Activated naive CD4-positive, alpha-beta T cell (primary cell): ENCODE measurements at places on chromosomes 1 and 21.
A peak's percentile ranks its signal among the peaks of the same experiment; 100 is the strongest.

DNA sequence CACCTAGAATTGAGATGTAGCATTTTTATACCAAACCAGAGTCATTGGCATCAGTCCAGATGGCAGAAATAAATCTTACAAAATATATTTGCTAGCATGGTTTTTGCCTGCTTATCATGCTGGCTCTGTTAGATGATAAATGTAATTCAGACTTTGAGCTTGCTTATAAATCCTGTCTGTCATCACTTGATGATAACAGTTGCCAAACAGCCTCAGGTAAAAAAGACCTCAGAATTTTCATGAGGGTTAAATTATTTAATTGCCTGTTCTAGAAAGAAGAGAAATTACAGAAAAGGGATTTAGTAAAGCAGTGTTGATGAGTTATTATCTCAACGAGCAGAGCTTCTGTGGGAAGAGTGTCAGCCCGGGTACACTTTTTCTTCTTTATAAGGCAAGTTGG, 83.3 kb downstream of the FNBP1L start:
- no peak for DNase-seq

DNA sequence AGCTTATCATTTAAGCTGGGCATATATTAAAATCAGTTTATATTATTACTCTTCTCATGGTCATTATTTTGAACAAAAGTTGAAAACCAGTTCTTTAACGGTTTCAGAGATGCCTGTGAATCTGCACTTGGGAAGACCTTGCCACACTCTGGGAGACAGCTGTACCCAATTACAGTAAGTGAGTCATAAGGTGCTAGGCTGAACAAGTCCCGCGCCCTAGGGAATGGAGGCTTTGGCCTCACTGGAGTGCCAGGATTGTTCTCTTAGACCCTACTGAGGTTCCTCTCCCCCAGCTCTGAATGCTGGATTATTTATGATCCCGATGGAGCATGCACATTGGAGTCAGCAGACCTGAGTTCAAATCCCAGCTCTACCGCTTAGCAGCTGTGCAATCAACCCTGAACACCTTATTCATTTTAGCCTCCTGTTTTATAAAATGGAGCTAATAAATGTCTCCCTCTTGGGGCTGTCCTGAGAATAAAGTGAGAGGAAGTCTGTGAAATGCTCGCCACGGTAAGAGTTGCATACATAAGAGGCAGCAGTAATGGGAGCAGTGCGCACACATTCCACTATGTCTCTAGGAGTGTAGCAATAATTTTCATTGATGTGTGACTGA, 266.2 kb downstream of the FOXD2 start:
- DNase-seq, result no peak

- no peak for DNase-seq
Observed at GRCh38 chr1:245880754-245881403, 626.2 kb downstream of the SMYD3 start.

DNA sequence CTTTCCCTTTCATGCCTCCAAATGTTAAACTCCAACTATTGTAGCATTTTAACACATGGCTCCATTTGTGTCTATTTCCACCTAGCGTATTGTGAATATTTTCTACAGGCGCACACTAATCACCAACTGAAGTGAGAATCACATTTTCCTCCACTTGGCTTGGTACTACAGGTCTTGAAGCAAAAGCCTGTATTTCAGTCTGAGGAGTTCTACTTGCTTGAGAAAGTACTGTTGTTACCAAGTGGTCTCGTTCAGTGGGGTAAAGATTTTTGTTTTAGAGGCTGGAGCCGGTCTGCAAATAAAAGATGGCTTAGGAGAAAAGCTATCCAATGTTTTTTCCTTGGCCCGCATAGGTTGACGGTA, 550 bp upstream of the PTBP2 start:
- no peak for DNase-seq

GRCh38 chr1:104932949-104933679, 1183.4 kb downstream of the AMY1C start:
- no peak for DNase-seq

DNA sequence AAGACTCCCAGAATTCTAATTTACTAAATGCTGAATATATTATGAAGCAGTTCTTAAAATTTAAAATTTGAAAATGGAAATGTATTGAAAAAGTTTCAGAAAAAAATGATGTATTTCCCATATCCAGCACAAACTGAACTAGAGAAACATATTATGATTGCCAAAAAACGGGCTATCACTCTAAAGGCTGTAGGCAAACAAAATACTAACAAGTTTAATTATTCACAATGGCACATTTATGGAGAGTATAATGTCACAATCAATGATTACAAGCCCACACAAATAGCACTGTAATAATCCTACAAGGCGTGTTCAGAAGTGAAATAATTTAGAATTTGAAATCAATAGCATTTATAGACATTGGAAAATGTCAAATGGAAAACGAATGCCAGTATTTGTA, 531.3 kb downstream of the PTBP2 start:
- DNase-seq, result no peak

DNA sequence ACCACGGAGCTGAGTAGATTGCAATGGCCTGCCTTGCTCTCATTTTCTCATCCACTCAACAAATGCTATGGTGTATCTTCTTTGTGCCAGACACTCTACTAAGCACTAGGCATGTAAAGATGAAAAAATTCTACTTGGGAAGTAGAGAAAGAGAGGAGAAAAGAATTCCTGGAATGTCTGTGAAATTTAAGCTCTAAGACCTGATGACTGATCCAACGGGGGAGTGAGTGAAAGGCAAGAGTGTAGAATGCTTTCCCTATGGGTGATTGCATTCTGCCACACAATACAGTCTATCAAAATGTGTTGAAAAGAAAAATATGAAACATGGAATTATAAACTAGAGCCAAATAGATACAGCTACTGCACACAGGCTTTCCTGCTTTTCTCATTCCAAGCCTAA, 82.3 kb downstream of the CYYR1 start:
- no peak for DNase-seq

DNA sequence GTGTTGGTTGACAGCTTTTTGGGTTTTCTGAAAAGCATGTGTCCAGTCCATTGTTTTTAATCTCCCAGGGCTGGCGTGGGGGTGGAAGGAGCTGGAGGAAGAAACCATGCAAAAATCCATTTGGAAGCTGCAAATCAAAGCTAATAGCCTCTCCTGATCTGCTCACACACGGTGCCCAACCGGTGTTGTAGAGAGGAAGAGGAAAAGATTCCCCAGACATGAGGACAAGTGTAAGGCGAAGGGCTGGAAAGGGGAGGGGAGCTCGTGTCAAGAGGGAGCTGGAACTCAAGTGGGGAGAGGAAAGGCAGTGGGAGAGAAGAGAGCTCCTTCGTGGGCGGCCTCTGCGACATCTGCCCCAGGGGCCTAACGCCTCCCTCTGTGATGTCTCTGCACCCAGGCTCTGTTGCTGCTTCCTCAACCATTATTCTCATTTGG, 112.3 kb upstream of the IRF2BP2 start:
- no peak for DNase-seq

DNA sequence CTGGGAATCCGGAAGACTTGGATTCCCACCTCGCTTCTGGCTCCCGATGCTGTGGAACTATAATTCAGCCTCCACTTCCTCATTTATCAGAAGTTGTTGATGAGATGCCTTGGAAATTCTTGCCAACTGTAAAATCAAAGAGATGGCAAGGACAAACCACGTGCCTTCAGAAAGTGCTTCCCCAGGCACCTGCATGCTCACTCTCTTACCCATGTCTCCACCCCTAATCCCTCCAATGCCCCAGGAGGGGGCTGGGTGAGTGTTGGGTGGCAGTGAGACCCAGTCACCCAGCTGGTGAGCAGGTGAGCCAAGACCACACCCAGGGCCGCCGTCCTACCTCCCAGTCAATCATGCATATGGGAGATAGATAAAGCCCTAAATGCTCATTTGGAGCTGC, 160.8 kb downstream of the PSMG1 start:
- DNase-seq, result no peak

- peak; percentile 25 for DNase-seq
Observed at GRCh38 chr1:905071-905749, 18.5 kb upstream of the SAMD11 start.

DNA sequence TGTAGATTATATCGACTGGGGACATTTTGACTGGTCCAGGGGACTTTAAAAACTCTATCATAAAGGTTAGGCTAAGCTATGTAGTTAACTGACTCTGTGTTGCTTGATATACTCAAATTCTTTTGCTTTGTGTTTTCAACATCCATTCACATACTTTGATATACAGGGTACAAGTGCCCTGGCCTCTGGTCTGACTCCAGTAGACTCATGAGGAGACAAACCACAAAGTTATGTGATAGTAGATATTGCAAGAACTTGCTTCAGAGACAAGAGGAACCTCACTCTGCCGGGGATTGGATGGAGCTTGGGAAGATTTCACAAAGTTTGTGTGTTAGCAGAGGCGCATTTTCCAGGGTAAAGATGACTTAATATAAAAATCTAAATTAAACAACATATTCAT, 1.3 kb downstream of the GORAB start:
- DNase-seq, result no peak

DNA sequence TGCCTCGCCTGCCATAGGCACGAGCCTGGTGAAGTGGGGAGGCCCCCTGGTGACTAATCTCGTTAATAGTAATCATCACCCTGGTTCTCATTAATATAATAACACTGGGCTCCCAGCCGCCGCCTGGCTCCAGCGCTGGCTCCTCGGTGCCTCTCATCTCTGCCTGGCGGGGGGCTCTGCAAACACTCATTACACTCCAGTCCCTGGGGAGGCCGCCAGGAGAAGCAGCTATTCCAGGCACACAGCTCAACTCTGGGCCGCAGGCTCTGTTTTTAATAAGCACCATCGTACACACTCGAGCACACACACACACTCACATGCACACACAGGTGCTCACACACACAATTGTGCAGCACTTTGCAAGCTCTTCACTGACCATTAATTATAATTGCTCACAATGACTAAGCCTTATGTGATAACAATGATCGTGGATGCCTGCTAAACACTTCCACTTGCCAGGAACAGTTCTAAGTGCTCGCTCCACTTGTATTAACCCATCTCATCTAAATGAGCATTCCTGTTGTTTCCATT, 52.2 kb downstream of the SDC3 start:
- no peak for DNase-seq

- DNase-seq, result no peak
Observed at GRCh38 chr21:36396971-36397370, 11.8 kb downstream of the CHAF1B start.

- DNase-seq, result no peak
Observed at GRCh38 chr1:156026588-156026987, 5.8 kb upstream of the SSR2 start.

DNA sequence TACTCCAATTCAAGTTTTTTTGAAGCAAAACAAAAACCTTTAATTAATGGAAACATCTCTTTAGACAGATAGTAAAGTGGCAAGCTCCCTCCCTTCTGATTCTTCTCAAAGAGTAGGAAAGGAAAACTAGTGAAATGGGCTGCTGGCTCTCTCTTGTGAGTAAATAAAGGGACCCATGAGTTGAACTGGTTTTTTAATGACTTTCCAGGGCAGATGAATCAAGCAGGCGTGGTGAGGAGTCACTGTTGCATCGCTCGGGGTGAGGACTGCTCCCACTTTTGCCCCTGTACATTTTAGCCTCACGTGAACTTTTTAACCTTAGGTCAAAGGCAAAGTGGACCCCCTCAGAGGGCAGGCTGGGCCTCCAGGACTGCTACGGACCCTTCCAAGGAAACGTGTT, 64.8 kb downstream of the ABCA4 start:
- DNase-seq, result no peak

DNA sequence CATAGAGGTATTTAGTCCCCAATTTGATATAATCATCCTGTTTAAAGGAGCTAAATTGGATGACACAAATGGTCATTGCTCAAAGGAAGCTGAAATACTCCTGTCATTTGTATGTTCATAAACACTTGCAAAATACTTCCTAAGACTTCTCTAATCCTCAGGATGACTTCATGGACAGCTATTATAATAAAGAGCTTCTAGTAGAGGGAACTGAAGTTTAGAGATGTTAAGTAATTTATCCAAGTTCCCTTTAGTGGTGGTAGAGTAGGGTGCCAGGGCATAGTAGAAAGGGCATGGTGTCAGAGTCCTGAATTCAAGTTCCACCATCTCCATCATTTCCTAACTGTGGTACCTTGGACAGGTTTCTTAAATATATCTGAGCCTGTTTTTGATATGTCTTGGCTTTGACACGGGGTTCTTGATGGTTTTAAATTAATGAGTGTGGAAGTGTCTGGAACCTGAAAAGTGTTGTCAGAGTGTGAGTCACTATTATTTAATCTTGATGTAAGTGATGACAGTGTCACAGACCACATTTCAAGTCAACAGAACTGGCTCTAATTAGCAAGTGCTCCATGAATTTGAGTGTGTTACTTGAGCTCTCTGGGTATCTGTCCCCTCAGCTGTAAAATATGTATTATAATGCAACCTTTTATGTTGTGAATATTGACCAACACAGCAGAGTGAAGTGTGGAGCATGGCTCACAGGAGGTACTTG, 12.1 kb upstream of the GBP6 start:
- DNase-seq, result no peak

DNA sequence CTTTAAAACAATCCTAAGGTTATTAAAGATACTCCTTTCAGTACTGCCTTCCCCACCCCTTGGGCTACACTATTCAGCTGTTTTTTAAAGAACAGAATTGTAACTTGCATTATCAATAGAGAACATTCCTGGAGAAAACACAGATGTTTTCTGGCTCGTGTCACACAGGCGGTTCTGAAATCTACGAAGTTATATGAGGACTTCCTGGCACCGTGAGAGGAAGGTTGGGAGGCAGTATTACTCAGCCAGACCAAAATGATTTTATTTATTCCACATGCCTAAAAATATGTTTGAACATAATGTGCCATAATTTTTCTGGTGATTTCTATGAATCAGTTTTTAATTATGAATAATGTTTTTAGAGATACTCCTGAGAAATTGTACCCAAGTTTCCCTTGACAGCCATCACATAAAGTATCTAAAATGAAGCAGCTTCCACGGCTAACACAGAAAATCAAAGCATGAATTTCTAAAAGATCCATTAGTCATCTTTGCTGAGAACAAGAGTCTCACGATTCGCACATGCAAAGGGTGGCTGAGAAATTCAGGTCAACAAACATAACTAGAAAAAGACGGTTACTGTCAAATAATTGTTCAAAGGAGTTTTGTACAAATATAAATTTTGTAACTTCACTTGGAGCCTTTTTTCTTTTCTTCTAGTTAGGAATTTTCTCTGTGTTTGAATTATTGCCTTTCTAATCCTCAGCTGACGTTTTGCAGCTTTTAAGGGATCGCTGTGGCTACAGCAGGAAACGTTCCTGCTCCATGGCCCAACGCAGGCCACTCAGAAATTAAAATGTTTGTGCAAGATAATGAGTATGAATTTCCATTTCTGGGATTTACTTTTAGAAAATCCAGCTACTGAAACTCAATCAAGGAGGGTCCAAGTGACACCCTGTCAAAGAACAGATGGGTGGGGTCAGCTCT, 8.0 kb upstream of the SIM2 start:
- no peak for DNase-seq

DNA sequence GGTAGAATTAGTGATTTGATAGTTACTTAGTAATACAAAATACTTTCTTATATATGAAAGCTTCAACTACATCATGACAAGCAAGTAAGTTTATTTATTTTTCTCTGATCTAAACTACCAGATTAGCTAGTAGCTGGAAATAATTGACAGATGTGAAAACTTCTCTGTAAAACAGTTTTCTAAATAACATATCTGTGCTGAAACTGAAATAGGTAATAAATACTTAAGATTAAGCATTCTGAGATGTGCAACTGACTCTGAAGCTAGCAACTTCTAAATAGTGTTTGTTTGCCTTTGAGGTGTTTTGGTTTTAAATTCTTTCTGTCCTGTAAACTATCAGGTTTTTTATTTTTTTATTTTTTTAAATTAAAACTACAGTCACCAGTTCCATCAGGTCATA, 18.5 kb upstream of the LHX8 start:
- no peak for DNase-seq

- DNase-seq, result no peak
Observed at GRCh38 chr1:44405031-44405797, at the start of gene RNF220. TSS of gene RNF220 (plus strand) at chr1:44405255.

GRCh38 chr21:44500111-44500510, 39.9 kb downstream of the KRTAP10-1 start:
- DNase-seq, result no peak
